Head of caudate nucleus (tissue), 42 donors: ENCODE measurements at places on chromosomes 3 and 15.

DNA sequence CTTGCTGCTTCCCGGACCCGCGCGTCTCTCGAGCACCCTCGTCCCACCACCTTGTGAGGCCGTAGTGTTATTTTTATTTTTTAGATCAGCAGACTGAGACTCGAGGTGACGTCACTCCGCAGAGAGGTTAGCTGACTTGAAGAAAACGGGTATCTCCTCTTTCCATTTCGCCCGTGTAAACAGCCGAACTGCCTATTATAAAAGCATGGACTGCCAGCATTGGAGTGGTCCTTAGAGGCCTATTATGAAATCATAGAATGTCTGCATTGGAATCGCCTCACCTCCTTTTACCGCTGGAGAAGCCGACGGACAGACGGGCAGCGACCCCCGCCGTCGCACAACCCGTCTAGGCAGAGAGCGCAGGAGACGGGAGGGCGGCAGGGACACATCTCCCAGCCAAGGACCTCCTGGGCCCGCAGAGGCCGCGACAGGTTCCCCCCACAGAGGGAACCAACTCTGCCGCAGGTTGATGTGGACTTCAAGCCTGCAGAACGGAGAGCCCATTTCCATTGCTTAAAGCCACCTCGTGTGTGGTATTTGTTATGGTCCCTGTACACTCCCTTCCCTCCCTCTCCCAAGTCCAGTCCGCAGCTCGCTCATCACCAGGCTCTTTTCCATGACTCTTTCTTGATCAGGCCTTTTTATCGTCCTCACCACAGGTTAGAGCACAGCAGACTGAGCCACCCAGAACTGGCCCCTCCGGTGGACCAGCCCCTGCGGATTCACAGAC is 540 bp upstream of the PPP1R2 start:
- DNase-seq, result peak; percentile 41

DNA sequence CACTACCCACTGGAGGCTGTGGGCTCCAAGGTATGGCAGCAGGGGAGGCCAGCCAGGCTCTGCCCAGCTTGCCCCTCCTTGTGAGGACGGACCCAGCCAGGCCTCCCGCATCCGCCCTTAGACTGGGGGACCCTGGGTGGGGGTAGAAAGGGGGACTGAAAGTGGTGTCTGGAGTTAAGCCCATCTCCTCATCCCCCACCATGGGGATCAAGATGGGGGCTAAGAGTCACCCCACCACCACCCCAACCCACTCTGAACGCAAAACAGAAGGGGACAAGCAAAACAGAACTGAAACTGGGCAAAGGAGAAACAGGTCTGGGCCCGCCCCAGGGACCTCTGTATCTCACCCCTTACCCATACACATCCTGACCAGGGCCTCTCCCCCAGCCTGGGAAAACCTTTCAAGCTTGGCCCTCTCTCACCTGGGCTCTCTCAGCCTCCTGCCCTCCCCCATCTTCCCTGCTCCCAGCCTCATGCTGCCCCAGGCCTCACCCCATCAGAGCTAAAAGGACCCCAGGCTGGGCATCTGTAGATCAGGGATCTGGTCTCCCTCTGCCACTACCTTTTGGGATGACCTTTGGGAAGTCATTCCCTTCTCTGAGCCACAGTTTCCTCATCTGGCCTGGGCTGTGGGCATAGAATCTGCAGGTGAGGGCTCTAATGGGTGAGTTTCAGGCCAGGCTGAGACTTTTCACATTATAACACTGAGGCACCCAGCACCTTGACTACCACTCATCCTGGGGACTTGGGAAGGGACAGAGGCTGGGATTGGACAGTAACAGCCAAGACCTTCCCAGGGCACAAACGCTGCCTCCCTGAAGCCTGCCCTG is 30.0 kb upstream of the CYP11A1 start:
- DNase-seq, result no peak

GRCh38 chr3:112121577-112122547 is 11.2 kb downstream of the GCSAM start:
- DNase-seq, result no peak

DNA sequence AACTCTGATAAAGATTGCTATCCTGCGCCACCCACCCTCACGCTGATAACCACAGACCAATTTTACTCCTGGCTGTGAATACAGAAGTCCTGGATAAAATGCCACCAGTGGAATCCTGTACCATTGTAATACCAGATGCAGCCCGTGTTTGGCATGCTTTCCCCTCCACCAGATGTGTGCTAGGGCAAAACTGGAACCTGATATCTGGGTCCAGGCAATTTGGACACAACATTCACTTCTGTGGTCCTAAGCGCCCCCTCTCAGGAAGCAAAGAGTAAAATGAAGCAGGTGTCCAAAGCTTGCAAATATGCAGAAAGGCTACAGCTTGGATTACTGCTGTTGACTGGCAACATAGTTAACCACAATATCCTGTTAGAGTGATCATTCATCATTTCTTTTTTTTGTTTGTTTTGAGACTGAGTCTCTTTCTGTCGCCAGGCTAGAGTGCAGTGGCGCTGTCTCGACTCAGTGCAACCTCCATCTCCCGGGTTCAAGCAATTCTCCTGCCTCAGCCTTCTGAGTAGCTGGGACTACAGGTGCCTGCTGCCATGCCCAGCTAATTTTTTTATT is 32.8 kb downstream of the LOXL1 start:
- DNase-seq, result no peak

GRCh38 chr15:77123854-77124253 is 52.9 kb upstream of the TSPAN3 start:
- DNase-seq, result no peak

DNA sequence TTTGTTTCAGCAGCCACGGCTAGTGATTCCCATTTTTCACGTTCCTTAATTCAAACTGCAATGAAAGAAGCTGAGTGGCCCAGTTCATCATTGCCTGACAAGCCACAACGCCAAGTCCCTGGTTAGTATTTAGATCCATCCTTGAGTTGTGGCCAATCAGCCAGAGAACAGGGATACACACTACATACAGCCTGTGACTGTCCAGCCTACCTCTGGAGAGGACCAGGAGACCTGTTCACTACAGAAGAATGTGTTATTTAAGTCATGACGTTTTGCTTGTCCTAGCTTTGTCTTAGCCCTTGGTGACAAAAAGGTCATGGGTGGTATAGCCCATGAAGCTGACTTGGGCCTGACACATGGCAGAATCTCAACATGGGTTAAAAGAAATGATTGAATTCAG is 2.7 kb upstream of the TPM1 start:
- no peak for DNase-seq

GRCh38 chr3:62501289-62501668 is 127.9 kb upstream of the FEZF2 start:
- no peak for DNase-seq

- DNase-seq, result no peak
These were observed 50.3 kb downstream of the IL20RB start for GRCh38 chr3:137008131-137008530.

DNA sequence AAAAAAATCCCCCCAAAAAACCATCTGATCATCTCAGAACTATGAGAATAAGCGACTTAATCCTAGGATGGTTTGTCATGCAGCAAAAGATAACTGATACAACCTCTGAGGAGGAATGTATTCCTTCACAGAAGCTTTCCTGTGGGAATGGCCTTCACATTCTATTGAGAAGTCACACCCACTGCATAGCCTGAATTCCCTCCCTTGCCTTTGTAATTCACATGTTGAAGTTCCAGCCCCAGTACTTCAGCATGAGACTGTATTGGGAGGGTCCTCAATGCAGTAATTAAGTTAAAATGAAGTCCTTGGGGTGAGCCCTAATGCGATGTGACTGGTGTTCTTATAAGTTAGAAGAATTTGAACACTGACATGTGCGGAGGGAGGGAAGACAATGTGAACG is 395.2 kb downstream of the TUSC7 start:
- no peak for DNase-seq

- peak; percentile 47 for DNase-seq
These were observed 120.1 kb downstream of the LIPC start for GRCh38 chr15:58551764-58552504.

DNA sequence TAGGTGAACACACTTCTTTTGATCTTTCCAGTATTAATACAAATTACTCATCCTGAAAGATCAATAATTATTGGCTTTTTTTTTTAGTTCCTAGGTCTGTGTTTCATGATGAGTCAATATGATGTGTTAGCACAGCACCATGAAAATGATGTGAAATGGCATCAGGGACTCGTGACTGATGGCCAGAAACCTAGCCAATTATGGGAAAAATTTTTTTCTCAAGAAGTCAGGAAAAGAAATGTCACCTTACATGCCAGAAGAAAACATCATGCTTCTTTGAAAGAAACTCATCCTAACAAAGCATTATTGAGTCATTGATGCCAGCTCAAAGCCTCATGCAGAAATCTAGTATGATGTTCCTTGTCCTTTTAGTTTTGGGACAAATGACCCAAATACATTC is 468.3 kb upstream of the CBLB start:
- no peak for DNase-seq

DNA sequence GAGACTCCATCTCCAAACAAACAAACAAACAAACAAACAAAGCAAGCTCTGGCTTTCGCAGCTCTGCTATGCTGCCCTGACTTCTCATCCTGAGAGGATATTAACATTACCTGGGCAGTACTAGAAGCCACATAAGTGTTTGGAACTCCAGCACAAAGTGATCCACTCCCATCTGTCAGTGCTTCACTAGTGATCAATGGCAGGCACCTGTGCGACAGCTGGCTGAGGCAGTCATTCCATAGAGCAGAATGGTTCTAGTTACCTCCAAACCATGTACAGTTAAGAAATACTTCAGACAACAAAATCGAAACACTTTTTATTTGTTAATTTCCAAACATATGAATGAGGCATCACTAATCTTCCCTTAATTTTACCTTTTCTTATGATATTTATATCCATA is 2.8 kb upstream of the MB21D2 start:
- DNase-seq, result no peak

- no peak for DNase-seq
These were observed 146.5 kb upstream of the ARPP21 start for GRCh38 chr3:35492841-35493240.

- DNase-seq, result no peak
These were observed 58.6 kb downstream of the TMEM212 start for GRCh38 chr3:171901615-171902312.

DNA sequence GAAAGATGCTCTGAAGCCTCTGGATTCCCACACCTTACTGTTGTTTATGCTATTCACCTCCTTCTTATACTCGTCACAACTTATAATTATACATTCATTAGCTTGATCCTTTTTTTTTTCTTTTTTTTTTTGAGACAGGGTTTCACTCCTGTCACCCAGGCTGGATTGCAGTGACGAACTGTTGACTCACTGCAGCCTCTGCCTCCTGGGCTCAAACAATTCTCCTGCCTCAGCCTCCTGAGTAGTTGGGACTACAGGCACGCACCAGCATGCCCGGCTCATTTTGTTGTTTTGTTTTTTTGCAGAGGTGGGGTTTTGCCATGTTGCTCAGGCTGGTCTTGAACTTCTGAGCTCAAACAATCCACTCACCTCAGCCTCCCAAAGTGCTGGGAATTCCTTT is 143.6 kb downstream of the PLCL2 start:
- no peak for DNase-seq

- no peak for DNase-seq
These were observed 15.8 kb downstream of the SLC12A1 start for GRCh38 chr15:48221885-48222284.
